ENCODE measurements at places on chromosomes 5 and 9.
A peak's percentile ranks its signal among the peaks of the same experiment; 100 is the strongest.

DNA sequence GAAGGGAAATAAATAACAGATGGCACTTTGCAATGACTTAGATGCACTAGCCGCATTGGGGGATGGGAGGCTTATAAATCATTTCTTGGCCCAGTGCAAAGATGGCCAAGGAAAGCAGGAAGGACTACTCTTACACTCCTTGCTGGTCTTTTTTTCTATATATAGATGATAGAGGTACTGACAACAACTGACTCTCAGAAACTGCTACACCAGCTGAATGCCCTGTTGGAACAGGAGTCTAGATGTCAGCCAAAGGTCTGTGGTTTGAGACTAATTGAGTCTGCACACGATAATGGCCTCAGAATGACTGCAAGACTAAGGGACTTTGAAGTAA lies 1.7 kb downstream of the CCNG1 start:
- DNase-seq: peak; percentile 55

DNA sequence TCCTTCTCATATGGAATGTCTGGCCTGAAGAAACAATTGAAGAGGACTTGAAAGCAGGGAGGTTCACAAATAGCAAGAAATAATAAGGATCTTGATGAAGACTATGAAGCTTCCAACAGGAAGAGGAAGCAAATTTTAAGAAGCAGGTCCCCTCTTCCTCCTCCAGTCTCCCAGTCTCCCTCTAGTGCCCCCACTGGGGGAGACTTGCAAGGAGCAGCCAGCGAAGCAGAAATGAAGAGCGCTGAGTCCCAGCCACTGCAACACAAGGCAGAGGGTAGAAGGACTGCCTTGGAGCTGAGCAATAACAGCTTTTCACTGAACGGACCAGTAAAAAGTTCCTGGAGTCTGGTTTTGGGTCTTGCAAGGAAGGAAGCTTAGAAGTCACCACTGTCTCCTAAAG lies 32.6 kb upstream of the ACO1 start:
- no peak for DNase-seq

- no peak for DNase-seq
These were observed 41.5 kb downstream of the ANKRD55 start for GRCh38 chr5:56191656-56192055.

GRCh38 chr9:136775191-136775590 lies 10.9 kb upstream of the LCN15 start:
- no peak for DNase-seq

- no peak for DNase-seq
These were observed 49.7 kb downstream of the PRDM6 start for GRCh38 chr5:123138774-123139173.

DNA sequence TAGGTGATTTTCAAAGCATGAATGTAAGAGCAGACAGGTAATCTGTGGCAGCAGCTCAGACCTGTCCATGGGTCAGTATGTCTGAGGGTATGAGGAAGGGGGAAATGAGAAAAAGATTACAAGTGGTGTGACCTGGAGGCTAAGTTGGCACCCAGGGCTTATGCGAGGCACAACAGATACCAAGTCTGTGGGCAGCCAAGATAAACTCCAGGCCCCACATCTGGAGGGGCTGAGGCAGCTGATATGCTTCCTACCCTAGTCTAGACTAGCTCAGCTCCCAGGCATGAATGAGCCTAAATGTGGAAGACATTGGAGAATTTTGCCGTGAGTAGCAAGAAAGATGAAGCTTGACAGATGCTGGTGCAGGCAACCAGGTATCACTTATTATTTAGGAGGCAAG lies 151.7 kb downstream of the PIK3R1 start:
- no peak for DNase-seq

GRCh38 chr5:135032695-135032998 lies 1.4 kb downstream of the PITX1 start:
- no peak for DNase-seq

DNA sequence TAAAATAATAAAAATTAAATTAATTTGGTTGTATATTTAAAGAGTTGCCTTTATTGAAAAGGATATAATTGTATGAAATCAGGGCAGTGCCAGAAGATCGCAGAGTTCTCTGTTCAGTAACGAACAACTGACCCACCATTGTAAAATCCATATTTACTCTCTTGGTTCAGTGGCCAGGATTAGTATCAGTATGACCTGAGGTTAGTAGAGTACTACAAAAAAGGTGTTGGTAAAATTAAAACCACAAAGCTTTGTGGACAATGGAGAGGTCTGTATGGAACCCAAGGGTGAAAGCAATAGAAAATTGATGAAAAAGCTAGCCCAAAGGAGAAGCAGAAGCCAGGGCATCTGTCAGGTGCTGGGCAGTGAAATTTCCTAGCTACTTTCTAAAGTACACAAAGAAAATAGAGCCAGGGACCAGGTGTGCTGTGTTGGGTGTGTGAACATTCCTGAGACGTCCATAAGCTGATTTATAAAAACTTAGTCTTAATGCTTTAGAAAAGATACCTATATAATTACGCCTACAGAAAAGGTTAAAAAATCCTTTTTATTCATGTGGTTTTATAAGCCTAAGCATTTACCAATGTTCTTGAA lies 159.5 kb downstream of the AOPEP start:
- DNase-seq: no peak

DNA sequence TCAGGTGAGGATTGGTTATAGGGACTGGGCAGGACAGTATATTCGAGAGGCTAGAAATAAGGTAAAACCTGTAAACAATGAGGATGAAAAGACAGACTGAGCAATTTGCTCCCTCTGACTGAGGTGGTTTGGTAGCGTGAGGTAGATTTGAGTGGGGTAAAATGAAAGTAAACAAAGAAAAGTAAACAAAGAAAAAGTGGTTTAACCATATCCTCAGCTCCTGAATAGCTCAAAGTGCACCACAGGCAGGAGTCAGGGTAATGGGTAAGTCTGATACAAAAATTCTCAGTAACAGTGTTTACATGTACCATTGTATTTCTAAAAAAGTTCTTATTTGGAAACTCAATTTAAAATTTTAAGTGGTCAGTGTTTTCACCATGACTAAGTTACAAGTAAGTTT lies 203.1 kb upstream of the ARRDC3 start:
- no peak for DNase-seq
